Ureter (tissue), 1 donor: ENCODE measurements at places on chromosomes 16 and 17. TPM values are rescaled to one million over a fixed set of nuclear protein-coding genes. Genes with fewer than 3 reads are reported as not detected.
A peak's percentile ranks its signal among the peaks of the same experiment; 100 is the strongest.

- no peak for DNase-seq
Measured at GRCh38 chr17:1144162-1144561, 35.6 kb downstream of the ABR start.

- peak; percentile 72 for DNase-seq
Measured at GRCh38 chr17:49616601-49617131, 41.0 kb downstream of the NXPH3 start.

DNA sequence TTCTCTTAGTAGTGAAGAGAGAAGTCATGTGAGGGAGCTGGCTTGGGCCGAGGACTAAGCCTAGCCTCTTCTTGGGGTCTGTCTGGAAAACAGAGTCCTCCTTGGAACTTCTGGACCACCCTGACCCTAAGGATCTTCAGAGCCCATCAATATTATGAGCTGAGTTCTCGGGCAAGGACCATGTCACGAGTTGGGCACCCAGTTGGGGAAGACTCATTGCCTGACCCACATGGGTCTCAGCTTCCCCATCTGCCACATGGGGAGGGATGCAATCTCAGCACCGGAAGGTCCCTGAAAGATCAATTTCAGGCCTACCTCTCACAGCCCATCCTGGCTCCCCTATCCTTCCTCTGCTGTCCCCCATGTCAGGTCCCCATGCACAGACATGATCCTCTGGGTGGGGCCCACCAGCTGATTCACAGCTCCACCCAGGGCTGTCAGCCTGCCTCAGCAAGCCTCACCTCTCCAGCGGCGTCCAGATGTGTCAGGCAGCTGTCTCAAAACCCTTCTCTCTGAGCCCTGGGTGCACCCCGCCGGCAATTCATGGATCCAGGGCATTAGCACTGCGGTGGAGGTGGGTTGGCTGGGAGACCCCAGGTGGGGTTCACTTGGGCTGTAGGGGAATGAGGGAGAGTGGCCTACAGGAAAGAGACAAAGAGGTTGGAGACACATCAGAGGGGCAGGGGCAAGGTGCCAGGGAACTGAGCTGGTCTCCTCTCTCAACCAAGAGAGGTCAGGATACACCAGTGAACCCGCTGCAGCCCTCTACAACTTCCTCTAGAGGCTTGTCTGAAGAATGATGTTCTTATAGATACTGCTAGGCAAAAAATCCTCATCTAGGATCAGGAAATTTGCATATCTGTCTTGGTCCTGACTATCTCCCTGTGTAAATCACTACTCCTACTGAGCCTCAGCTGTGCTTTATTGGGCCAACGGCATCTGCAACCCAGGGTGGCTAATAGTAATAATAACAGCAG, 1.8 kb downstream of the NLRP1 start:
- DNase-seq: no peak

DNA sequence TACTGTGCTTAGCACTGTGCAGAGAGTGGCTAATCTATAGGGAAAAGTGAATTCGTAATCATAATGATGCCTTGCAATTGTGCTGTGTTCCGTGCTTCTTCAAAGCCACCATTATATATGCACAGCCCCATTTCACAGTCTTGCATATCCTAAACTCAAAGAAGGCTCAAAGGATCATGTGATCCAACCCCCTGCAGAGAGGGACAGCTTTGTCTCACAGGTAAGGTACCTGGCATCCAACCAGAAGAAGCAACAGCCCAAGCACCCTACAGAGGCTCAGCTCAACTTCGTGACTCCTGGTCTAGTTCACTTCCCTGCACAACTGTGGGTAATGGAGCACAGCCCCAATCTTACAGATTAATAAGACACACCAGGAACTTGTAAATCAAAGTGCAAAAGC, 124.0 kb downstream of the ZNF423 start:
- no peak for DNase-seq

DNA sequence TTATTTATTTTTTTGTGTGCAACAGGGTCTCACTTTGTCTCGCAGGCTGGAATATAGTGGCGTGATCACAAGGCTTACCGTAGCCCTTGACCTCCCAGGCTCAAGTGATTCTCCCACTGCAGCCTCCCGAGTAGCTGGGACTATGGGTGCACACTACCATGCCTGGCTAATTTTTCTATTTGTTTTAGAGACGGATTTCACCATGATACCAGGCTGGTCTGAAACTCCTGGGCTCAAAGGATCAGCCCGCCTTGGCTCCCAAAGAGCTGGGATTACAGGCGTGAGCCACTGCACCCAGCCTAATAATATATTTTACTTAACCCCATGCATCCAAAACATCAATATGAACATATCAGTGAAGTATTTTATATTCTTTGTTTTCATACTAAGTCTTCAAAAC, 2.0 kb downstream of the CCDC200 start:
- DNase-seq: no peak

DNA sequence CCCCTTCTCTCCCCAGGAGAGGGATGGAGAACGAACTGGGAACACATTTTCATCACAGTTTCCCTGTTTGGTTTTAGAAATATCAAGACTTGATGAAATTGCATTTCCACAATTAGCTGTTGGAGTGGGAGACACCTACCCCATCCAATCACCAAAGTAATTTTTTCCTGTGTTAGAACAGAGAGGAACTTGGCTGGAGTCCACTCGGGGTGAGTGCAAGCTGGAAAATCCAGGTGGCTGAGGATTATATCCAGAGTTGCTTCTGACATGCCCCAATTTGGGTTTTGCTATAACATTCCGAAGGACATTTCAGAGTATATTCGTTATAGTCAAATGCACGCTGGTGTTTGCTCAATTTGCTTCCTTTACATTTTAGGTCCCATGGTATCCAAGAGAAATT, 231.8 kb downstream of the C16orf95 start:
- DNase-seq: no peak

- DNase-seq: no peak
Measured at GRCh38 chr17:67126983-67127382, 82.6 kb downstream of the CACNG1 start.

DNA sequence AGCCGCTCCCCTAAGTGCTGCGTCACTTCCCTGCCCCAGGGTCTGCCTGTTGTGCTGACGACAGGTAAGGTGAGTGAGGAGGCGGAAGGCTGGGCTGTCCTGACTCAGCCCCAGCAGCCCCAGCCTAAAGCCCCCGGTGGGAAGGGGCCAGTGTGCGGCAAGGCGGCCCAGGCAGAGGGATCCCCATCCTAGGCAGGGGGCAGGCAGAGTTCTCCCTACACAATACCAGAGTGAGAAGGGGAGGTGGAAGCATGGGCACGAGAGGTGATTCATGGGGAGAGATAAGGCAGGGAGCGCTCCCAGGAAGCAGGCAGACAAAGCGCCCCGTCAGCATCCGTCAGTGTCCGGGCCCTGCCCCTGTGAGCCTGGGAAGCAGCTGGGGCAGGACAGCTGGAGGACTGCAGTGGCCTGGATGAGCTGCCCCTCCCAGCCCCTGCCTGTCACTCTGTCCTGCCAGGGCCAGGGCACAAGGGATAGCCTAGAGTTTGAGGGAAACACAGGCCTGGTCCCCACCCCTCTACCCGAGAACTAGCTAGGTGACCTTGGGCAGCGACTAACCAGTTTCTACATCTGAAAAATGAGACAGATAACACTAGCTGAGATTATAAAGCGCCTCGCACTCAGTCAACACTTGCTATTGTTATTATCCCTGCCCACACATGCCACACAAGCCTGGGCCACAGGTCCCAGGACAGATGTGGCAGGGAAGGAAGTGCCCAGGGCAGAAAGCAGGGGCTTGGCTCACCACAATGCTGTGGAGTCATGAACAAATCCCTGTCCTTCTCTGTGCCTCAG, 3.8 kb downstream of the FAM83G start:
- no peak for DNase-seq

GRCh38 chr17:76781056-76781982, 43.4 kb downstream of the MFSD11 start:
- DNase-seq: no peak

GRCh38 chr16:27248036-27248435, 20.5 kb downstream of the NSMCE1 start:
- DNase-seq: no peak

DNA sequence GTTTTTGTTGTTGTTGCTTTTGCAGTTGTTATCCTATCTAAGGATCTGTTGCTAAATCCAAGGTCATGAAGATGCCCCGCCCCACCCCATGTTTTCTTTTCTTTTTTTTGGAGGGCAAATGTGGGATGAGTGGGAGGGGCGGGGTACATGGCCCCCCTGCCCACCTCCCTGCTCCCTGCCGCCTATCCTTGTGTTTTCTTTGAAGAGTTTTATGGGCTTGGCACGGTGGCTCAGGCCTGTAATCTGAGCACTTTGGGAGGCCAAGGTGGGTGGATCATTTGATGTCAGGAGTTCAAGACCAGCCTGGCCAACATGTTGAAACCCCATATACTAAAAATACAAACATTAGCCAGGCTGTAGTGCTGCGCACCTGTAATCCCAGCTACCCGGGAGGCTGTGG, 18.8 kb upstream of the GOSR1 start:
- no peak for DNase-seq

DNA sequence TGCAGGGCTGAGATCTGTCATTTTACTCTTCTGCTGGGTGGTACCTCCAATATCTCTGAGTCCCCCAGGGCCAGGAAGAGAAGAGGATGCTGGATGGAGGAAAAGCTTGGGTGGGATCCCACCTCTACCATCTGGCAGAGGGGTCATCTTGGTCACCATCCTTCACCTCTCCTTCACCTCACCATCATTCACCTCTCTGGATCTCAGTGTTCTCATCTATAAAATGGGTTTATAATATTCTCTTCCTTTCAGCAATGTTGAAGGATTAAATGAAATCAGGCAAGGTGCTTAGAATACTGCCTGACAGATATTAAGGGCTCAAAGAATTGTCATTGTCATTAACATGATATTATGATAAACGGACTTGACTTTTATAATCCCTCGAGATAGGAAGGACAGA, 195.8 kb downstream of the SNX29 start:
- DNase-seq: no peak

- DNase-seq: peak; percentile 67
Measured at GRCh38 chr16:69105501-69106361, at the start of gene HAS3. HAS3 (plus strand) TSS chr16:69105653; CDS start chr16:69109396, 3,743 bp downstream.

- no peak for DNase-seq
Measured at GRCh38 chr17:21127509-21128077, 829 bp downstream of the DHRS7B start.

DNA sequence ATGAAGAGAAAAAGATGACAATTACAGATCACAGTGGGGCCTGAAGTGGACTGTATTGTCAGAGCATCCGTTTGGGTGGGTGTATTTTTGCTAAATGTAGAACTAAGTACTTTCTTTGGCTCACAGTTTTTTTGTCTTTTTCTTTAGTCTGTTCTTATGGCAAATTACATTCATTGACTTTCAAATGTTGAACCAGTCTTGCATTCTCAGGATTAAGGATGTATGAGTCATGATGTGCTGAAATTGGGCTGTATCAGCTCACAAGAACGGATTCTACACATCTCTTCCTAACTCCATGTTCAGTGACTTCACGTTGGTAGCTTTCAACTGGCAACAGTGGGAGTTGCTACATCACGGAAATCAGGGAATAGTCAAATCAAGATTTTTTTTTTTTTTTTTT, 66.5 kb downstream of the TEX2 start:
- DNase-seq: no peak

DNA sequence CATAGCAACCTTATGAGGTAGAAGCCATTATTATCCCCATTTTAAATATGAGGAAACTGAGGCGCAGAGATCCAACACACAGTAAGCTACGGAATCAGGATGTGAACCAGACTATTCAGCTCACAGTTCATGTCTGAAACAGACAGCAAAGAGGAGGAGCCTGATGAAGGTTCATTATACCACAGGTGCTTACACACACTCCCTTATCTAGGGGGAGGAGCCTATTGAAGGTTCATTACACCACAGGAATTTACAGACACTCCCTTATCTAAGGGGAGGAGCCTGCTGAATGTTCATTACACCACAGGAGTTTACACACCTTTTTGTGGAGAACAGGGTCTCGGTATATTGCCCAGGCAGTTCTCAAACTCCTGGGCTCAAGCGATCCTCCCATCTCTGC, 21.9 kb downstream of the C16orf95 start:
- no peak for DNase-seq

GRCh38 chr16:78796221-78796866, 696.9 kb downstream of the WWOX start:
- no peak for DNase-seq

- no peak for DNase-seq
Measured at GRCh38 chr16:78465730-78466129, 366.3 kb downstream of the WWOX start.

- peak; percentile 48 for DNase-seq
Measured at GRCh38 chr16:74297145-74297665, 591 bp downstream of the PSMD7 start.

DNA sequence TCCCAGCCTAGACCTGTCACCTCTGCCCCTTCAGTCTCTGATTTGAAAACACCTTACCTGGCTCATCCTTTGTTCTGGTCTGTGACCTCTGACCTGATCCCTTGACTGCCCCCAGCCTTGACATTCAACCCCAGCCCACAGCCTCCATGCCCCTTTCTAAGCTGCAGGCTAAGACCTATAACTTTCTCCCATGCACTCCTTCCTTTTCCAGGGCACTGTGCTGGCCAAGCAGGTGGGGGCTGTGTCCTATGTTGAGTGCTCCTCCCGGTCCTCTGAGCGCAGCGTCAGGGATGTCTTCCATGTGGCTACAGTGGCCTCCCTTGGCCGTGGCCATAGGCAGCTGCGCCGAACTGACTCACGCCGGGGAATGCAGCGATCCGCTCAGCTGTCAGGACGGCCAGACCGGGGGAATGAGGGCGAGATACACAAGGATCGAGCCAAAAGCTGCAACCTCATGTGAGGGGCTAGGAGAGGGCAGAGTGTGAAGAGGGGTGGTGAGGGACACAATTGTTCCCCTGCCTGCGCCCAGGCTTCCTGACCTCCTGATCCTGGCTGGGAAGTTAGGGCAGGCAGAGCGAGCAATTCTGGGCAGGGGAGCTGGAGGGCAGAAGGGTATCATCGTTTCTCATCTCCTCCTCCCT, 3.3 kb downstream of the RND2 start:
- DNase-seq: no peak

DNA sequence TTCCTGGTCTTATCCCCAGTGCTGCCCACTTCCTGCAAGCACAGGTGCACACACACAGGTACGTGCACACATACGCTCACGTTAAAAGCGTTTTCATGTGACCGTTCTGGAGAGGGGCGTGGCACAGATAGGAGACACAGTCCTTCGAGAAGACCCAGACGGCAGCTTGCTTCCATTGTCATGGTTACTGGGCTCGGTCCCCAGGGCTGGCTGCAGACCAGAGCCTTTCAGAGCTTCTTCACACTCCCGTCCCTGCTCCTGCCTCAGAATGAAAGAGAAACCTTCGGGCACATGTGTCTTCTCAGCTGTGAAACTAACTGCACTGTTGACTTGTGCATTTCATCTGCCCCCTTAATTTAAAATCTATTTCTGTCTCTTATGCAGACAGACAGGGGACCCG, 154.2 kb downstream of the PITPNC1 start:
- no peak for DNase-seq

The BCO1 gene
- 0.81 TPM for total RNA-seq

The LRRC37A3 gene
- 30.3 TPM for total RNA-seq

The SEPTIN1 gene
- total RNA-seq: 8.2 TPM

The HEATR9 gene
- 0.21 TPM for total RNA-seq

The SLC38A8 gene
- not detected for total RNA-seq

The CFAP97D1 gene
- total RNA-seq: not detected

The KCNH6 gene
- not detected for total RNA-seq

The HS3ST2 gene
- 2.0 TPM for total RNA-seq

The TTLL6 gene
- 0.68 TPM for total RNA-seq

The CCDC78 gene
- 5.3 TPM for total RNA-seq

The KRT16 gene
- 0.73 TPM for total RNA-seq

The NOTUM gene
- total RNA-seq: 4.0 TPM

The HOXB4 gene
- 28.7 TPM for total RNA-seq
